ENCODE measurements at places on chromosomes 5 and 9. TPM values are rescaled to one million over a fixed set of nuclear protein-coding genes. Genes with fewer than 3 reads are reported as not detected.

GRCh38 chr5:29131285-29131684 is 2062.2 kb upstream of the CDH6 start:
- no peaks in the 10 kb centered on the region for H3K36me3 ChIP-seq
- no peak overlapping the region for H3K4me3 ChIP-seq
- H3K27me3 ChIP-seq = no peaks in the 10 kb centered on the region

- H3K27ac ChIP-seq = no peak overlapping the region
- H3K4me1 ChIP-seq = peaks cover 8% of the 10 kb centered on the region
- no peak for DNase-seq
- H3K27me3 ChIP-seq = no peaks in the 10 kb centered on the region
- no peak overlapping the region for H3K4me3 ChIP-seq
Observed at GRCh38 chr5:16727755-16728325, 111.0 kb upstream of the RETREG1 start.

Gene GADD45G
- 40.0 TPM for total RNA-seq

Gene WNT8A
- not detected for total RNA-seq

GRCh38 chr5:80369521-80369920 is 38.3 kb upstream of the ZFYVE16 start:
- no peak for DNase-seq
- no peak overlapping the region for H3K4me3 ChIP-seq
- H3K27ac ChIP-seq = no peak overlapping the region

Gene TMEM174
- total RNA-seq = not detected
